K562 (cell line): ENCODE measurements at places on chromosomes 11 and 22.

DNA sequence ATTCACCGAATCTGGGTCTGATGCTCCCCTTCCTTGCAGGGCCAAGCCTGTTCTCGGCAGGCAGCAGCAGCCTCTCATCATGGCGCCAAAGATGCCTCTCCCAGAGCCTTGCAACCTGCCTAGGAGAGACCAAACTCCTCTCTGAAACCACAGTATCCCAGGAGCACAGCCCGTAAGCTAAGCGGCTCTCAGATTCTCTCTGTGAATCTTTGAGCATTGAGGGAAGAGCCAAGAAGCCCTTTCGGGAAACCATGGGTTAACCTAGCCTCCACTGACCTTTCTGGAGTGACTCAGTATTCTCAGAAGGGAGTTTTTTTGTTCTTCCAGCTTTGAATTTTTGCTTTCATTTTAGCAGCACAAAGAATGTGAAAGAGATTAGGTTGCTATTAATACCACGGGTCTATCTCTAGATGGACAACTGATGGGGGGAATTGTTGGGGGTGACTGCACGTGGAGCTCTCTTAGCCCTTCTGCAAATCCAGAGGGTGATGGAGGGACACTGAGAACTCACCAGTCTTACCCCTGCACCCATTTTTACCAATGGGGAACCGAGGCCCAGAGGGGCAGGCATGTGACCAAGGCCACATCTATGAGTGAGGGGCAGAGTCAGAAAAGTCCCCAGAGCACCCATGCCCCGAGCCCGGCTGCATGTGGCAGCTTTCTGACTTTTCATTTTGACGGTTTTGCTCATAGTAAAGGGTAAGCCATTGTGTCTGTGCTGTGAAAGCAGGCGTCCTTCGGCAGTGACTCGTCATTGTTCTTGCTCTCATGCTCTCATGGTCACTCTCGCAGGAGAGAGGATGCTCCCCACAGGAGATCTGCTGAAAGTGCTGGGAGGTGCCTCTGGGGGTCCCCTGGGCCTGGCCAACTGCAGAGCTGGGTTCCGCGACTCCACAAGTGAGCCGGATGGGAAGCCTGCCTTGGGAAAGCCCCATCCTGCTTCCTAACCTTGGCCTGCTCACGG is 36.0 kb downstream of the IRAG1 start:
- DNase-seq, result peak; percentile 76

DNA sequence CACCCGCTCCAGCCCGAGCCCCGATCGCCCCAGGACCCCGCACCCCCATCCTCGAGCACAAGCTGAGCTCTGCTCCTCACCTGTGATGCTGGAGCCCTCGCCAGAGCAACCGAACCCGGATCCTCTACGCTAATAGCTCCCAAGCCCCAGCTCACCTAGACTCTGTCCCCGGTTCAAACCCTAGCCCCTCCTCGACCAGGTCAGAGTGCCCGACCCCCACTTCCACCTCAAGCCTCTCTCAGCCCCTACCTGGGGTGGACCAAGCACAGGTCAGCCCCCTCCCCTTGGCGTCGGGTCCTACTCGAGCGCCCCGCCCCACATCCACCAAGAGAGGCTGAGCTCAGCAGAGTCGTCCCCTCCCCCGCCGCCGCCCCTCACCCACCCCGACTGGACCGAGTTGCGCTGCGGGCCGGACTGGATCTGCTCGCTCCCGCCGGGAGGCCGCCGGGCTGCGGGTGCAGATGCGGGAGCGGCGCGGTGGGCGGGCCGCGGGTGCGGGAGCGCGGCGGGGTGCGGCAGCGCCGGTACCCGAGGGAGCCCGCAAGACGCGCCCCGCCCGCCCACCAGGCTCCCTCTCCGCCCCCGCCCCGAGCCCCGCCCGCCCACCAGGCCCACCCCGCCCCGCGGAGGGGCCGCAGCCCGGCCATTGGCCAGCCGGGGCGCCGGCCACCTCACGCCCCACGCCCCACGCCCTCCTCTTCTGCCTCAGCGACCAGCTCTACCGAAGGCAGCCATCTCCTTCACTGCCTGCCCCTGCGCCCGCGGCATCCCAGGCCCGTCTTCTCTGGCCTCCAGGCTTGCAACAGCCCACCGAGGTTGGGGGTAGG is 577 bp upstream of the DKK3 start:
- DNase-seq, result peak; percentile 94

DNA sequence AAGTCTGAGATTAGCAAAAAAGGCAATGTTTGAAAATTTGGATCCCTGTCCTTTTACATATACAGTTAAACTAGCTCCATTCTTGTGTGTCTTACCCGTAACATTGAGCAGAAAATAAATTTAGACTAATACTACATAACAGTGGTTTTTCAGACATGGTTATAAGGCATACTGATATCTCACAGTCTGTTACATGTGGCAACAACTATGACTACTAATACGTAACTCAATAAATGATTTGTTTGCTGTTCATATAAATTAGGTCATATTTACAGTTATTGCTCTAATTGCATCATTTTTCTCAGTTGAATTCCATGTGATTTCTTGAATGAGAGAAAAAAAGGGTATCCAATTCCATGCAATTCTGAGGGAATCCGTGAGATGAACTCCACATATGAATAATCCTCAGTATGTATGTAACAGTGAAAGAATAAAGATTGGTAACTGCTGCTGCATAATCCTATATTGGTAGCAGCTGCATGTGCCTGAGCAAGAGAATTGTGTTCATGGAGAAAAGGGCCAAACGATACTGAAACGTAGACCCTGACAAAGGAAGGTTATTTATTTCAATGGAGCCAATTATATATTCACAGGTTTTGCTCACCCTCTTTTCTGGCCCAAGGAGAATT is 390.9 kb upstream of the ARHGAP42 start:
- no peak for DNase-seq

DNA sequence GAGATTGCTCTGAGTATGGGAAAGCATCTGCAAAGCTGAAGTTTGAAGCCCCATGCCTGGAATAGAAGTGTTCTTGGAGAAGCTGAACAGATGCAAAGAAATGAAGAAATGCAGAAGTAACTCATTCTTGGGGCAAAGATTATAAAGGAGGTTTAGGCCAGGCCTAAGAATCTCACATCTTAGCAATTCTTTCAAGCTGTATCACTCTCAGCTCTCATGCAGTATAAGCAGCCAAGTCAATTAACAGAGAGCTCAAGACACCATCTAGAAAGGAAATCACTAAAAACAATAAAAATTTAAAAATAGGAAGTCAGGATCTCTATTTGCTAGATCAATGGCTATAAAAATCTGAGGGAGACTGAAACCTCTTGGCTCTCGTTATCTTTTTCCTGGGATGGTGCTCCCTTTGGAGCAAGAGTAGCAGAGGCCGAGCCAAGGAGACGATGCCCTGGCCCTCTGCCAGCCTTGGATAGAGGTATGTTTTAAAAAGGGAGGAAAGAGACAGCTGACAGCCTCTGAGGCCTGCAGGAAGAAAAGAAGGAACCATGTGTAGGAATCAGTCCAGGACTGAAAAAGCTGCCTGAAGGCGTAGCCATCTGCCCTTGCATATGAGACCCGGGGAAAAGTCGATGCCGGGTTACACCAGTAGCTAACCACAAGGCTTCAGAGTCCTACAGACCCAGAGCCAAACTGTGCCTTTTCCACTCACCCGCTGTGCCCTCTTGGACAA is 229.8 kb downstream of the BLID start:
- no peak for DNase-seq

DNA sequence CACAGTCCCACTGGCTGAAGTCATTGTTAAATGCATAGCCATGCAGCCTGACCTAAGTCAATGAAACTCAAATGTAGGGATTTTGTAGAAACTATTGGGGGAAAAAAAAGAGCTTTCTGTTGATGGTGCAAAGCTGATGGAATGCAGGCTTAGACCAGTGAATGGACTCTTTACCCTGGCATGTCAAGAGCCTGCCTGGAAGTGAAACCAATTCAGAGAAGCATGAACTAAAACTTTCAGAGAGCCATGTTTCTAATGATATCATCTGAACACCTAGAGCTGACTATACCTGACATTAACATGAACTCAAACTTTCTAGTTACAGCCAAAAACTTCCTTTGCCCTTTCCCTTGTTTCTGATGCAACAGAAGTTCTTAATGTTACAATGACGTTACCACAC is 89.0 kb downstream of the APIP start:
- no peak for DNase-seq

- no peak for DNase-seq
Measured at GRCh38 chr11:102555091-102555490, 24.5 kb upstream of the MMP7 start.

DNA sequence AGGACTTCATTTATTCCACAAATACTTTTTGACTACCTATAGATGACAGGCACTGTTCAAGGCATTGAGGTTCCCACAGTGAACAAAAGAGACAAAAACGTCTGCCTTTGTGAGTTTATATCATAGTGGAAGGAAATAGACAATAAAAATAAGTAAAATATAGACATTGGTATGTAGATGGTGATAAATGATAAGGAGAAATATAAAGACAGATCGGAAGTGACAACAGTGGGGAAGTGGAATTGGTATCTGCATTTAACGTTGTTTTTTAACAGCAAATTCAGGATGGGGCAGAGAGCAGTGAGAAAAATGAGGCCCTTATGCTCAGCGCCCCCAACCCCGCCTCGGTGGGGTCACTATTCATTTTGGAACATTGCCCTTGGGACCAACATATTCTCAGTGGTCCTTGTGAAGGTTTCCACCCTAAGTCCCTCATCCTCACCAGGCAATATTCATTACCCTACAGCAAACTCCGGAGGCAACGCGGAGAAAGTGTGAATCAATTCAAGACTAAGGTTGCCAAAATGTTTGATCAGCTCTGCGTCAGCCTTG is 627 bp upstream of the PEX26 start:
- no peak for DNase-seq

DNA sequence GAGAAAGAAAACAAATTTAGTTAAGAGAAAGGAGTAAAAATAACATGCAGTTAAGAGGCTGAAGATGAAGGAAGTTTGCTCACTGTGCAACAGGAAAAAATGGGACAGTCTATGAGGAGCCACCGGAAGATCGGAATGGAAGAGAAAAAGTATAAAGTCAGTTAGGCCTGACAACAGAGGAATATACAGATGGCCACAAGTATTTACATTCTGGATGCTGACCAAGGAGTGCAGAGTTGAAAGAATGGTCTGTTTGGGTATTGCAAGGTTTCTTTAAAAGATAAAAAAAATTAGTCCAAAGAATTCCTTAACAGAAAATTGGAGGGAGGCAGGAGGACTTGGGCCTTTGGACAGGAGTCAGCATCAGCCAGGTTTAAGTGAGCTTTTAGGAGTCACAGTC is 37.5 kb downstream of the RBFOX2 start:
- no peak for DNase-seq

DNA sequence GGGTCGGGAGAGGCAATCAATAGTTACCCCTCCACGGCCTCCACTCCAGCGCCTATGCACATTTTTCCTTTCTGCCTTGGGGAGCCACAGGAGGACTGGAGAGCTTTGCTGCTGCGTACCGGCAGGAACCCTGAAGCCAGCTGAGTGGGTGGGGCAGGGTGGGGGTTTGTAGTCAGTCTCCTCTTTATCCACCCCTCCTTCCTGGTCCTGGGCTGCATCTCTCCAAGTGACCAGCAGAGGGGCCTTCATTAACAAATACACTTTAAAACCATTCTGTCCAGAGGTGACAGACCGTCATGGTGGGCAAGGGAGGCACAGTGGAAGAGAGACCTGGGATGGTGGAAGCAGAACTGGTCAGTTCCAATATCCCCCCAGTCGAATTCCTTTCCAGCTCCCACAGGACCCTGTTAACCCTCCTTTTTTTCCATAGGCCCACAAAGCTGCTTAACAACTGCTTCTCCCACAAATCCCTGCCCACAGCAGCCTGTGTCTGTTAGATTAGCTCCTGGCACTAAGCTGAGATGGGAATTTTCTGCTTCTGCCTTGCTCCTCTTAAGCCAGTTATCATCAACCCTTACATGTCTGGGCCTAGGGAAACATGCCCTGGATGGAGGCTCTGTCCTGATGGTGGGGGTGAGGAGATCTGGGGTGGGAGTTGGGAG is 3.9 kb upstream of the ABCG4 start:
- DNase-seq, result peak; percentile 88

GRCh38 chr22:30324014-30324730 is 2.6 kb downstream of the TBC1D10A start:
- DNase-seq, result no peak

- DNase-seq, result no peak
Measured at GRCh38 chr11:91846002-91846401, 378.6 kb upstream of the FAT3 start.

DNA sequence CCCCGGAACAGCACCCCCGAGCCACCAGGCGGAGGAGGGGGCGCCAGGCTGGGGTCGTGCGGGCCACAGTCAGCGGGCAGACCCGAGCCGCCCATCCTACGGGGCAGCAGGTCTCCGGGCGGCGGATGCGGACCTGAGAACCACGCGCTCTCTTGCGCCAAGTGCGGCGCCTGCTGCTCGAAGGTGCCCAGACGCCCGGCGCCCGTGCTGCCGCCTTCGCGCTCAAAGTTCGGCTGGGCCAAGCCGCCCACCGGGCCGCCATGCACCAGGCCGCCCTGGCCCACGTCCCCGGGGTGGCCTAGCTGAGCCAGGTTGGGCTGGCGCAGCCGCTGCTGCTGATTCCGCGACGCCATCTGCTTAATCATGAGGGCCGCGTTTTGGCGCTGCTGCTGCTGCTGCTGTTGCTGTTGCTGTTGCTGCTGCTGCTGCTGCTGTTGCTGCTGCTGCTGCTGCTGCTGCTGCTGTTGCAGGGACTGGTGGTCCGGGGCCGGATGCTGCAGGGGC is 3.0 kb downstream of the MN1 start:
- no peak for DNase-seq
